Hepatocyte (in vitro differentiated cells): ENCODE measurements at places on chromosomes 6 and 20.

GRCh38 chr6:139642346-139642745 is 267.9 kb upstream of the CITED2 start:
- no peak for DNase-seq
- no peaks in the 10 kb centered on the region for H3K27me3 ChIP-seq
- H3K27ac ChIP-seq = no peak overlapping the region
- H3K36me3 ChIP-seq = no peaks in the 10 kb centered on the region
- H3K4me3 ChIP-seq = no peak overlapping the region

- no peak overlapping the region for H3K4me3 ChIP-seq
- H3K4me1 ChIP-seq = no peaks in the 10 kb centered on the region
- DNase-seq = no peak
- no peak overlapping the region for H3K27ac ChIP-seq
- no peaks in the 10 kb centered on the region for H3K27me3 ChIP-seq
Observed at GRCh38 chr20:53130795-53131194, 158.6 kb downstream of the TSHZ2 start.

GRCh38 chr6:11975353-11975977 is 36.6 kb upstream of the HIVEP1 start:
- H3K27ac ChIP-seq = no peak overlapping the region
- no peaks in the 10 kb centered on the region for H3K4me1 ChIP-seq
- H3K36me3 ChIP-seq = no peaks in the 10 kb centered on the region

DNA sequence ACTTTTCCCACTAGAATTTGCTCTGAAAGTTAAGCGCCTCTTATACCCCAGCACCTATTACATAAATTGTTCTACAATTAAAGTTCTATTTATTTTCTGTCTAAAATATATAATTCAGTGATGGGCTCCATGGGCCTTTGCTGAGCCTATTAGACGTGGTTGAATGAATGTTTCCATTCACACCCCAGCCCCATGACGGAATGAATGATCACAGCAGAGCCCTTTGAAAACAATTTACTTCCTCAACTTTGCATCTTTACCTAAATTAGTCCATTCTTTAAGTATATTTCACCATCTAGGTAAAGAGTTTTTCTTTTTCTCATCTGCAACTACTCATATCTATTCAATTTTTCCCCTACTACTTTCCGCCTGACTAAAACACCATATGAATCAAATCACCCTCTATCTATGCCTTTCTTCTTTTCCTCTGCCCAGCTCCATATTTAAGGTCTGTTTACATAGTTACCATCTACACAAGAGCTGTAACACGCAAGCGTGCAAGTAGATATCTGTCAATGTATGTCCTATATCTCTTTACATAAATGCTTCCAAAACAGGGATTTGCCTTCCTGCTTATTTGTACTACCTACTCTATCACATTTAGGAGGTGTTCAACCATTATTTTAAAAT is 69.7 kb downstream of the ECT2L start:
- H3K36me3 ChIP-seq = no peaks in the 10 kb centered on the region
- no peak for DNase-seq
- H3K4me3 ChIP-seq = no peak overlapping the region
- no peak overlapping the region for H3K27ac ChIP-seq
- H3K27me3 ChIP-seq = no peaks in the 10 kb centered on the region
- H3K4me1 ChIP-seq = peaks cover 6% of the 10 kb centered on the region

- peaks cover 15% of the 10 kb centered on the region for H3K4me1 ChIP-seq
- no peaks in the 10 kb centered on the region for H3K27me3 ChIP-seq
- H3K4me3 ChIP-seq = no peak overlapping the region
- no peak for DNase-seq
Observed at GRCh38 chr6:43845646-43846045, 75.6 kb downstream of the VEGFA start.

- H3K4me1 ChIP-seq = no peaks in the 10 kb centered on the region
- H3K27me3 ChIP-seq = no peaks in the 10 kb centered on the region
- H3K36me3 ChIP-seq = no peaks in the 10 kb centered on the region
- H3K4me3 ChIP-seq = no peak overlapping the region
Observed at GRCh38 chr20:48422242-48422960, 405.4 kb downstream of the PREX1 start.

- DNase-seq = no peak
- no peaks in the 10 kb centered on the region for H3K36me3 ChIP-seq
Observed at GRCh38 chr20:7989379-7989778, 30.2 kb downstream of the TMX4 start.
